ENCODE measurements at places on chromosomes 1 and 21. TPM values are rescaled to one million over a fixed set of nuclear protein-coding genes. Genes with fewer than 3 reads are reported as not detected.

KMO gene
- 0.39 TPM for polyA plus RNA-seq

BATF3 gene
- 7.2 TPM for polyA plus RNA-seq

MYBPH gene
- 0.35 TPM for polyA plus RNA-seq

KRTAP10-10 gene
- polyA plus RNA-seq: not detected

CD247 gene
- 1.2 TPM for polyA plus RNA-seq

TMEM167B gene
- polyA plus RNA-seq: 31.8 TPM

IL19 gene
- polyA plus RNA-seq: not detected

IGSF21 gene
- polyA plus RNA-seq: 68.3 TPM

TNFRSF9 gene
- polyA plus RNA-seq: 0.29 TPM

CAMK1G gene
- polyA plus RNA-seq: 10.7 TPM

CHIA gene
- not detected for polyA plus RNA-seq

CDCA8 gene
- 7.9 TPM for polyA plus RNA-seq

ETV3L gene
- not detected for polyA plus RNA-seq

SMCP gene
- not detected for polyA plus RNA-seq
